ENCODE measurements at places on chromosomes 2 and 18. TPM values are rescaled to one million over a fixed set of nuclear protein-coding genes. Genes with fewer than 3 reads are reported as not detected.

Gene TANC1
- 7.8 TPM for total RNA-seq

Gene CXCR1
- total RNA-seq = not detected

Gene FOXD4L1
- 0.31 TPM for total RNA-seq

Gene MREG
- total RNA-seq = 4.9 TPM

Gene TSPYL6
- not detected for total RNA-seq

Gene FZD7
- total RNA-seq = 6.4 TPM

Gene CFAP53
- 0.30 TPM for total RNA-seq

Gene LRRTM1
- total RNA-seq = not detected

Gene MITD1
- 22.9 TPM for total RNA-seq

Gene MAP3K19
- not detected for total RNA-seq

Gene GCG
- not detected for total RNA-seq

Gene ARMC9
- 14.2 TPM for total RNA-seq

Gene CCDC121
- total RNA-seq = 3.8 TPM

Gene FOSL2
- 69.8 TPM for total RNA-seq

Gene MC5R
- not detected for total RNA-seq

Gene VAPA
- 169 TPM for total RNA-seq

Gene GAD1
- 0.76 TPM for total RNA-seq

Gene UPP2
- not detected for total RNA-seq

Gene ACOXL
- total RNA-seq = not detected

Gene MARCO
- 0.08 TPM for total RNA-seq

Gene EPHA4
- total RNA-seq = 0.75 TPM
